ENCODE measurements at places on chromosomes 16 and 17.

DNA sequence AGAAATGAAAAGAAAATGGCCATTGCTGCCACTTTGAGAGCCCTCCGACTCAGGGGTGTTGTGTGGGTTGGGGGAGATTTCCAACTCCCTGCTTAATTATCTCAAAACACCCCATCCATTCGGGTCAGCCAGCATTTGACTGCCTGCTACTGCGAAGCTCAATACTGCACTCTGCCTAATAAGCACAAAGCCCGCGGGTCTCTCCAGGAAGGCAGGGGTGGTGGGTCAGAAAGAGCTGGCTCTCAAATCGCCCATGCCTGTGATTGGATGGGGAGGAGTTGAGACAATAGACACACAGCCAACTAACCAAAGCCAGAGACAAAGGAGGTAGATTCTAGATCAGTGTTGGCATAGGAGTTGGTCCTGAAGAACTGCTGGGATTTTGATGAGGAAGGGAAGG lies 2.3 kb upstream of the XAF1 start:
- DNase-seq = no peak

DNA sequence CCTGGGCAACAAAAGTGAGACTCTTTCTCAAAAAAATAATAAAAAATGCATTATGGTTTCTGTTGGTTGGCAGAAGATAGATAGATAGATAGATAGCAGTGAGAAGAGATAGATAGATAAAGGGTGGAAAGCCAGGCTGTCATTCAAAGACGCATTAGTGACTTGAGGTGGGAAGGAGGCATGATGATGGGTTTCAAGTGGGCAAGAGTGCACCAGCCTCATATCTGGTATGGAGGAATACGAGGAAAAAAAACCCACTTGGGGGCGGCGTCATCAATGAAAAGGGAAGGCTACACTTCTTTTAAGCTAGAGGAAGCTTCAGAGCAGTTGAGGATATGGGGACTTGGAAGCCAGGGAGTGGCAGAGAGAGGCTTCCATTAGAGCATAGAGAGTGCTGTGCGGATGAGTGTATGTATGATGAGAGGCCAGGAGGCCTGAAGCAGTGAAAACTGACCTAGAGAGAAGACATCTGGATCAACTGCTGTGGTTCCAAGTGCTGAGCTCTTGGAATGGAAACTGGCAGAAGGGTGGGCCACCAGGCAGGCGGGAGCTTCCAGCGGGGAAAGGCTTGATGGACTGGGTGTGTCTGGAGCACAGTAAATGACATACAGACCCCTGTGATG lies 31.8 kb downstream of the CEP95 start:
- DNase-seq = no peak

GRCh38 chr16:89026121-89026612 lies 49.2 kb upstream of the CBFA2T3 start:
- peak; percentile 77 for DNase-seq

GRCh38 chr17:79796444-79796762 lies 474 bp downstream of the CBX8 start:
- DNase-seq = no peak
